ENCODE measurements at places on chromosomes 2 and 18.

DNA sequence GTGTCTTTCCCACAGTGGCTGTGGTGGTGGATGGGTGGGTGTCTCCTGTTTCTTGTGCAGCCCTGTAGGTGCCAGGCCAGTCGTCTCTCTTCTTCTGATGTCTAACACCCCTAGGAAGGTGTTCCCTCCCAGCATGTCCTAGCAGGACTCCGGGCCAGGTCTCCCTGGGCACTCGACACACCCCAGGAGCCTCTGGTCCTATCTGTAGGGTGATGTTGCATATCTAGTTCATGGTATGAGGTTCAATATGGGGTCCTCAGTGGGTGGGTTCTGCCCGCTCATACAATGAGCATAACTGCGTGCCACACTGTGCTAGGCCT is 14.4 kb downstream of the NGEF start:
- DNase-seq = no peak

- DNase-seq = no peak
Measured at GRCh38 chr2:8837795-8838140, 355 bp upstream of the KIDINS220 start.

- DNase-seq = no peak
Measured at GRCh38 chr2:105176429-105176828, 65.1 kb upstream of the GPR45 start.

GRCh38 chr18:59699750-59700534 is 2.7 kb upstream of the CCBE1 start:
- DNase-seq = no peak

- DNase-seq = no peak
Measured at GRCh38 chr2:7190587-7191324, 273.5 kb downstream of the RNF144A start.

DNA sequence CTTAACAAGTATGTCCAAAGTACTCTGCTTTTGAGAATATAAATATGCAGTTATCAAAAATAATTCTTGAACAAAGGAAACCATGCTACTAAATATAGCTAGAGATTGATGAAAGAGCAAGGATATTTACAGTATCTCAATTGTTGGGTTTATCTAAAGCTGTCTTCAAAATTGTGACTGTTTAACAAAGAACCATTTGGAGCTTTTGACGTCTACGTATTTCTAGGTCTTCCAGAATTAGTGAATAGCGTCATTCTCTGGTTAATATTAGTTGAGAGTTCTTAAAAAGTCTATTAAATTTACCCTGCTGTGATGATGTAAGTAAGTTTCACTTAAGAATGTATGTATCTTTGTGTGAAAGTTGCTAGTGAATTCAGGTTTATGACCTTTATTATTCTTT is 223.1 kb upstream of the SIX3 start:
- DNase-seq = no peak

- no peak for DNase-seq
Measured at GRCh38 chr2:105786231-105787230, 41.8 kb downstream of the NCK2 start.

Data from tibial nerve (tissue), 4 donors.